Naive thymus-derived CD4-positive, alpha-beta T cell (primary cell): ENCODE measurements at places on chromosomes 1 and 21.
A peak's percentile ranks its signal among the peaks of the same experiment; 100 is the strongest.

- no peak for DNase-seq
Observed at GRCh38 chr1:2474104-2474844, 1.8 kb upstream of the PLCH2 start.

- DNase-seq = no peak
Observed at GRCh38 chr1:32900371-32900955, 726 bp downstream of the TMEM54 start.

- peak; percentile 59 for DNase-seq
Observed at GRCh38 chr1:224644553-224645154, 28.5 kb downstream of the CNIH3 start.

GRCh38 chr1:75836528-75837100 lies 39.9 kb downstream of the MSH4 start:
- no peak for DNase-seq

- DNase-seq = no peak
Observed at GRCh38 chr1:162113419-162113818, 43.9 kb downstream of the NOS1AP start.

GRCh38 chr21:33780631-33781030 lies 135.0 kb downstream of the ATP5PO start:
- no peak for DNase-seq

- DNase-seq = no peak
Observed at GRCh38 chr21:17427157-17427556, 85.7 kb upstream of the CXADR start.

DNA sequence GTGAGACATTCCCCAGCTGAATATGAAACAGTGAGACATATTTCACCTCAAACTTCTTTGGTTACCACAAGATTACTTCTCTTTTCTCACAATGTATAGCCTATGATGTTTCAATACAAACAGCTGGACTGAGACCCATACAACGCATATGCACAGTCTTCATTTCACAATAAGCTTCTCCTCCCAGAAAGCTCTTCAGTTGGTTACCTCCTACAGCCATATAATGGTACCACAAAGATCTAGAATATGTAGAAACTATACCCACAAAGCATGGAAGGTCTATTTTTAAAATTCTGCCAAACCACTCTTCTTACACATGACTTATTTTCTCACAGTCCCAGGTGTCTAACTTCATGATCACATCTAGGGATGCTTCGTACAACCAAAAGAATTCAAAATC lies 70.8 kb downstream of the JAK1 start:
- no peak for DNase-seq

GRCh38 chr21:26761174-26761915 lies 83.9 kb downstream of the ADAMTS1 start:
- no peak for DNase-seq

- DNase-seq = no peak
Observed at GRCh38 chr1:177884479-177885021, 85.3 kb downstream of the SEC16B start.

GRCh38 chr1:206498685-206499084 lies 8.6 kb upstream of the RASSF5 start:
- no peak for DNase-seq

DNA sequence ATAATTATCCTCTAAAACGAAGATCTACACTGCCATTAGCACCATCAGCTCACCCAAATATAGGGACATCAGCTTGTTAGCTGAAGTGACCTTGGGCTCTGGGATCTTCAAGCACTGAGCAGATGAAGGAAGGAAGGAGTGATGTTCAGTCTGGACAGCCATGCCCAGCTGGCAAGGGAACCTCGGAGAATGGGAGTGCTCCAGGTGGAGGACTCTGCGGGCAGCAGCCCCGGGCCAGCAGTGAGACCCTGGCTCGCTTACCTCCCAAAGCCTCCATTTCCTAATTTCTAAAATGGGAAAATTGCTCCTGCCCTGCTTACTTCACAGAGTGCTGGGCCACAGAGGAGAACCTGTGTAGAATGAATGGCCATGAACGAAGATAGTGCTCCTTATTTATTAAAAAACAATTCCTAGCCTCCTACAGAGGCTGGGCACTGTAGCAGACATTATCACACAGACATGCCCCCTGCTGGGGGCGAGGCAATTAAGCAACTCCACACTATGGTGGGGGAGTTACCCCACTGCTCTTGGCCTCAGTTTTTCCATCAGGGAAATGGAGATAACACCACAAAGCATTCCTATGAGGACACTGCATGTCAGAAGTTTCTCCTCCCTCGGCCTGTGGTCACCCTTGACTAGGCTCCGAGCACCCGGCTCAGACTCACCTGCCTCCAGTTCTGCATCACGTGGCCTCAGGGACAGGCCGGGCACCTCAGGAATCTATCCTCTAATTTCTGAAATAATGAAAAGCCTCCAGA lies 117.6 kb downstream of the KCNN3 start:
- DNase-seq = no peak

- no peak for DNase-seq
Observed at GRCh38 chr1:195745189-195746010, 862.8 kb downstream of the KCNT2 start.

- DNase-seq = no peak
Observed at GRCh38 chr1:221911714-221912113, 169.8 kb upstream of the DUSP10 start.

DNA sequence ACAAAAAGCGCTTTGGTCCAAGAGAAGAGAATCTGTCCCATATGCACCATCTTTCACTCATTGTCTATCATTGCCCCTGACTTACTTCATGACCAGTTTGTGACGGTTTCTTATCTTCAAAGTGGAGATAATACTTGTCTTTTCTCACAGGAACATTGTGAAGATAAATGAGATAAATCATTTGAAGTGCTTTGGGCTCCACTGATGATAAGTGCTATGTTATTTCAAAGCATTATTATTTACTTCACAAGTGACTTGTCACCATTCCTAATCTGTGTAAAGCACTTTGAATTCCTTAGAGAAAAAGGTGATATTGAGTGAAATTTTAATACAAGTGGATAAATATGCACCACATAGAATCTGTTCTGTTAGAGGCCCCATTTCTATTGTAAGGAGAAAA lies 731.6 kb upstream of the PTBP2 start:
- DNase-seq = no peak

GRCh38 chr1:171948511-171948910 lies 107.2 kb downstream of the DNM3 start:
- no peak for DNase-seq

DNA sequence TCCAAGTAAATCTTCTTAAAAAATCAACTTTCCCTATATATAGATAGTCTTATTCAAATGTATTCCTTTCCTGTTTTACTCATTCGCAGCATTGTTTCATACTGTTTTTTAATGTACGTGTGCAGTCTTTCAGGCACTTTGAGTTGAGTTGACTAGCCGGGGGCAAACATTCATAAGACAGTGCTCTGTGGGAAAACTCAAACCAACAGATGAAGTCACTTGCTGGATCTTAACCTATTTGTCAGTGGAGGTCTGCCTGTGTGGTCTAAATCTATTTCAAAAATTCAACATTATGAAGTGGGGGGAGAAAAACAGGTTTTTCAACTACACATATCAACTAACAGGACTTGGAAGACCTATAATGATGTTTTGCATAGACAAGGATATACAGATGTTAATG lies 6.2 kb downstream of the HSD11B1 start:
- no peak for DNase-seq

DNA sequence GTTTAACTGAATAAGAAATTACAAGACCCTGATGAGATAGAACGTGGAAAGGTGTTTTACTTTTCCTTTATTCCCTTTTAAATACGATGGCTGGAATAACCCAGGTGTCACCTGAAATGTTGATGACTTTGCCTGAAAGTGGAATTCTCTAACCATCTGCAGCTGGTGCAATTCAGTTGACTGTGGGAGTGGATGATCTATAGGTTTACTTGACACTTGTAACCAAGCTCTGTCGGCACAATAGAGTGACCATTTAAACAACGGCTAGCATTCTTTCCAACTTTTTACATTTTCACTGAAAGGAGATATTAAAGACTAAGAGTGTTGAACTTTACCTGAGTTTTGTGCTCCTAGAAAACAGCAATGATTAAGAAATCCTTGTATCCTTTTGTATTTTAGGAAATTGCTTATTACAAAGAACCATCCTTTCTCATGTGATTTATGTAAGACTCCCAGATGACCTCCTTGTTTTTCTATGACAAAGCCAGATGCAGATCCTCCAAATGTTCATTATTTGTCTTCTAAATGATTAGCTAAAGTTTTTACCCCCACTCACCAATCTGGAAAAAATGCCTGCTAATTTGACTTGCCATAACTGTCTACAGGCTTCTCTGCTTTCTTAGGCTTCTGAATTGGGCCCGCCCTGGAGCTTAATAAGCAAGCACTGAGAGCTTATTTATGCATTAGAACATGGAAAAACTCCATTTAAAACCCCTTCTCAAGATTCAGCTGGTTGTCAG lies 129.5 kb upstream of the LRRC7 start:
- DNase-seq = no peak

- DNase-seq = no peak
Observed at GRCh38 chr1:6016191-6016865, 24.1 kb upstream of the NPHP4 start.

DNA sequence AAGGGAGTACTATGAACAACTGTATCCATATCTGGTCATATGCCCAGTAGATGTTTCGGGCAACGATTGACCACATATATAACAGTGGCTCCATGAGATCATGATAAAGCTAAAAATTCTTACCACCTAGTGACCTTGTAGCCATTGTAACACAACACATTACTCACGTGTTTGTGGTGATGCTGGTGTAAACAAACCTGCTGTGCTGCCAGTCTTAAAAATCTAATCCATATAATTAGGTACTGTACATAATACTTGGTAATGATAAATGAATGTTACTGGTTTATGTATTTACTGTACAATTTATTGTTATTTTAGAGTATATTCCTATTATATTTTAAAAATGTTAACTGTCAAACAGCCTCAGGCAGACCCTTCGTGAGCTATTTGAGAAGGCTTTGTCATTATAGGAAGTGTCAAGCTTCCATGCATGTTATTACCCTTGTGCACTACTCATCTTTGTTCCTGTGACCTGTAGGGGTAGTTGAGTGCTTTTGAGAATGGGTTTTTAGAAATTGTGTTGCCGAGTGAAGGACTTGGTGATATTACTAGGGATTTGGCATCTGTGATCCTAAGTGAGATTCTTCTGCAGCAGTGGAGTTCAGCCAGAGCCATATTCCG lies 23.6 kb downstream of the DIP2A start:
- DNase-seq = no peak

DNA sequence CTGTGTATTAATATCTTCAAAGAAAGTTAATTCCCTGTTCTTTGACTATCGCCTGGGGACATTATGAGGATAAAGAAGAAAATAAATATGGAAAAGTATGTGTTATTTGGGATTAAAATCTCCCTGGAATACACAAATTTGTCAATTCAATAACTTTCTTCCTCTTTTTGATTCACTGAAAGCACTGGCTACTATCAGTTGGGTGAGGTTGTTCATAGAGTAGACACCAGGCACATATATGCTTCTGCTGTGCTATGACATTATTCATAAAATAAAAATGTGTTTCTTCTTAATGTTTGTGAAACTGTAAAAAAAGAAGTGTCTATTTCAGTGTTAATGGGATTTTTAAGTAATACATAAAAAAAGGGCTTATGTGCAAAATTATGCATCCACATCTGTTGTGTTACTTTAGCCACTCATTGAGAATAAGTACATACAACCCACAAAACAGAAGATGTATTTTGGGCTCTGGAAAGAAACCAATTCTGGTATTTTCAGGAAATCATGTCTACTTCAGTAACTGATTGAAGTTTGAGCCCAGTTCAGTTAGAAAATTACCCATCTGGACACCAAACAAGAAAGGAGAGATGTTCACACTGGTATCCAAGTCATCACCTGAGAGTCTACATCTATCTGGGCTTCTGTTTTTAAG lies 169.4 kb downstream of the GABPA start:
- no peak for DNase-seq

DNA sequence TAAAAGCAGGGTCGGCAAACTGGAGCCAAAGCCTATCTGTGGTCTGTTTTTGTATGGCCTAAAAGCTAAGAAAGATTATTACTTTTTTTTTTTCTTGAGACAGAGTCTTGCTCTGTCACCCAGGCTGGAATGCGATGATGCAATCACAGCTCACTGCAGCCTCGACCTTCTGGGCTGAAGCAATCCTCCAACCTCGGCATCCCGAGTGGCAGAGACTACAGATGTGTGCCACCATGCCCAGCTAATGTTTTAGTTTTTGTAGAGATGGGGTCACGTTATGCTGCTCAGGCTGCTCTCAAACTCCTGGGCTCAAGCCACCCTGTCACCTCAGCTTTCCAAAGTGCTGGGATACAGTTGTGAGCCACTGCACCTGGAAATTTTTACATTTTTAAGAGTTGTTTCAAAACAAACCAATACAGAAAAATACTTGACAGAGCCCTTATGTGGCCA lies 6.5 kb upstream of the GLRX2 start:
- no peak for DNase-seq

DNA sequence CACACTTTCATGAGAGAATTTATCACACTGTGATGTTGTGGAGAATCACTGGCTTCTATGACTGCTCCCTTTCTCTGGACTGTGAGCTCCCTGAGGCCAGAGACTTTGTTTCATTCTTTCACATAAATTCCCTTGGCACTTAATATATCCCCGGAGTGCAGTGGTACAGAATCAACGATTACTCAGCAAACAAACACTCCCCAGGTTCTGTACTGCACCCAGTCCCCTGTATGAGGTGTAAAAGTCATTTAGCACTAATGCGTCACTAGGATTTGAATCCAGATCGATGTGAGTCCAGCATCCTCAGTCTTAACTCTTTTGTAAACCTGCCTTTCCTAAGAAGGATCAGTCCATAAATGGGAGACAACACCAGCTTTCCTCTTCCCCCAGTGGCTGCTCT lies 6.8 kb upstream of the UTP25 start:
- no peak for DNase-seq

DNA sequence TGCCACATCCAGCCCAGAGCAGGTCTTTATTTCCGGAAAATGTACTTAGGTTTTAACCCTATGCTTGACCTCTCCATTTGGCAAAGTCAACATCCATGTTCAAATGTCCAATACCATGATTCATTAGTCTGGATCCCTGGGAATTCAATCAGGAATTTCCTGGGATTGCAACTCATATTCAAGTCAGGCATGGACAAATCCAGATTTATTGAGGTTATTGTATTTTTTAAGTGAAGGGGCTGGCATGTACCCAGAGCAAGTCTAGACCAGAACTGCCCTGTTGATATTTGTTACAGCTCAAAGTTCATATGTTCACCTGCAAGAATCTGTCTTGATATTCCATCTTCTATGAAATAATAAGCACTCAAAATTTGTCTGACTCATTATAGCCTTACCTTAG lies 521.1 kb downstream of the ADGRL2 start:
- DNase-seq = no peak

GRCh38 chr1:201376464-201377374 lies 761 bp downstream of the TNNT2 start:
- no peak for DNase-seq

GRCh38 chr1:8731162-8731561 lies 86.3 kb downstream of the RERE start:
- DNase-seq = no peak

- no peak for DNase-seq
Observed at GRCh38 chr1:153190373-153190772, 12.9 kb upstream of the LELP1 start.

DNA sequence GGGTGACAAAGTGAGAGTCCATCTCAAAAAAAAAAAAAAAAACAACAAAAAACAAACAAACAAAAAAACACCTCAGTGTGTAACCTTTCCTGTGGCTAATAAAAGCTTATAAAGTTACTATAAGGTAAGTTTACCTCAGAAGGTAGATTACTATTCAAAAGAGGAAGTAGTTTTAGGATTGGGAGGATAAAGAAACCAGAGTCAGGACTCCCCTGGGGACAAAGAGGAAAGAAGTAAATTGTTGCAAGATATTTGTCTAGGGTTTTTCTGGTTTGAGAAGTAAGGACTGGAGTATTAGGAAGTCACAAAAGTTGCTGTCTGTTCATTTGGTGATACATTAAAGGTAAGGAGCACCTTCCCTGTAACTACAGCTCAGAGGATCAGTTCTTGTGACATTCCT lies 23.8 kb upstream of the CENPF start:
- no peak for DNase-seq
